ENCODE measurements at places on chromosomes 6 and 20.
A peak's percentile ranks its signal among the peaks of the same experiment; 100 is the strongest.

DNA sequence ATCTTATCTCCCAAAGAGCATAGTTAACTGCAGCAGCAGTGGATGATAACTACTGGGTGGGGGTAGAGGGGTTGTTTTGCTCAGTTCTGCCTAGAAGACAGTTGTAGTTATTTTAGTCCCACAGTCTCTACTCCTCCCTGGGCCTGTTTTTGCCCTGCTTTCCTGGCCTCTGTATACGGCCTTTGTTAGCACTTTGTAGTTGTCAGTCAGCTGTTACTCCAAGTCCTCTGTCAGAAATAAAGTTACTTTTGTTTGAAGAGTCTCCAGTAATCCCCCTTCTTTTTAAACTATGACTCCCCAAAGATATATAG, 113.9 kb downstream of the SLC16A10 start:
- H3K4me3 ChIP-seq = no peak overlapping the region
- no peak for DNase-seq
- no peaks in the 10 kb centered on the region for H3K4me1 ChIP-seq
- no peak overlapping the region for H3K27ac ChIP-seq

DNA sequence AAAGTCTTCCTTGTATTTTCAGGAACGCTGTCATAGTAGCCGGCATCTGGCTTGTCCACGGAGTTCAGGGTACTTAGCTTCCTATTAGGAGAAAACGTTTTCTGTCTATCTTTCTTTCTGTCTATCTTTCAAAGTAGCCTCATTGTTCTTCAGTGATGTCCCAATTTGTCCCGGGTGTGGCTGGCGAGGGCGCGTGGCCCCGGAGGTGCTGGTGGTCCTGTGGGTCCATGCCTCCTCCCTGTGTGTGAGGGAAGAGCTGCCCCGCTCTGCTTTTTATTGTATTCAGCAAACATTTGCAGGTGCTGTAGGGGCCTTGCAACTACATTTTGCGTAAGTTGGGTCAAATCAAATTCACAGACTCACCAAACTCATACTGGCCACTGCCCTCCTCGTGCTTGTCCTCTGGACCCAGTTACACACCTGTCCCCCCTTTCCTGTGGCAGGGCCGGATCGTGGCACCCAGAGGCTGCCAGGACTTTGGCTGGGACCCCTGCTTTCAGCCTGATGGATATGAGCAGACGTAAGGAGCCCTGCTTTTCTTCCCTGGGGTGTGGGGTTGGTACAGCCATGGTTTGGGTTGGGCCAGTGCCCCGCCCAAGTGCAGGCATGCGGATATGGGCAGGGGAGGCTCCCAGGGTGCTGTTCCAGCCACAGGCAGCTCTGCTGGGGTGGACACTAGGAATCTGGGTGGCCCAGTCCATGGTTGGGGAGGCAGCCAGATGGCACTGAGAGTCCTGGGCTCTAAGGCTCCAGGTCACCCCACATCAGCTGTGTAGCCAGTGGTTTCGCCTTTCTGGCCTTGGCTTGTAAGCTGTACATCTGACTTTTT, 12.3 kb downstream of the ITPA start:
- H3K27ac ChIP-seq = no peak overlapping the region
- H3K4me1 ChIP-seq = peaks cover 9% of the 10 kb centered on the region
- H3K27me3 ChIP-seq = no peaks in the 10 kb centered on the region
- DNase-seq = no peak
- H3K4me3 ChIP-seq = no peak overlapping the region

DNA sequence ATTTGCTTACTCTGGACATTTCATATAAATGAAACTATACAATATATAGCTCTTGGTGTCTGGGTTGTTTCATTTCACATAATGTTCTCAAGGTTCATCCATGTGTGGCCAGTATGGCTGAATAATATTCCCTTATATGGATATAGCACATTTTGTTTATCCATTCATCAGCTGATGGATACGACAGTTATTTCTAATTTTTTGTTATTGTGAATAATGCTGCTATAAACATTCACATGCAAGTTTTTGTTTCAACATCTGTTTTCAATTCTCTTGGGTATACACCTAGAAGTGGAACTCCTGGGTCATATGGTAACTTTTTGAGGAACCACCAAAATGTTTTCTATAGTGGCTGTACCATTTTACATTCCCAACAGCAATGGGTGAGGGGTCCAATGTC, 101.1 kb downstream of the CDK19 start:
- H3K36me3 ChIP-seq = no peaks in the 10 kb centered on the region
- no peaks in the 10 kb centered on the region for H3K4me1 ChIP-seq
- H3K27ac ChIP-seq = no peak overlapping the region
- no peak for DNase-seq
- no peaks in the 10 kb centered on the region for H3K27me3 ChIP-seq

GRCh38 chr20:35767683-35768481, 3.9 kb upstream of the PHF20 start:
- peak overlapping the region; percentile 97 for H3K27ac ChIP-seq
- H3K36me3 ChIP-seq = no peaks in the 10 kb centered on the region
- H3K4me1 ChIP-seq = peaks cover 49% of the 10 kb centered on the region
- no peak for DNase-seq
- H3K27me3 ChIP-seq = no peaks in the 10 kb centered on the region

GRCh38 chr20:59574308-59574707, 30.0 kb upstream of the PHACTR3 start:
- no peak for DNase-seq
- H3K36me3 ChIP-seq = no peaks in the 10 kb centered on the region
- H3K27ac ChIP-seq = no peak overlapping the region
- no peaks in the 10 kb centered on the region for H3K27me3 ChIP-seq
- H3K4me1 ChIP-seq = peaks cover 8% of the 10 kb centered on the region

DNA sequence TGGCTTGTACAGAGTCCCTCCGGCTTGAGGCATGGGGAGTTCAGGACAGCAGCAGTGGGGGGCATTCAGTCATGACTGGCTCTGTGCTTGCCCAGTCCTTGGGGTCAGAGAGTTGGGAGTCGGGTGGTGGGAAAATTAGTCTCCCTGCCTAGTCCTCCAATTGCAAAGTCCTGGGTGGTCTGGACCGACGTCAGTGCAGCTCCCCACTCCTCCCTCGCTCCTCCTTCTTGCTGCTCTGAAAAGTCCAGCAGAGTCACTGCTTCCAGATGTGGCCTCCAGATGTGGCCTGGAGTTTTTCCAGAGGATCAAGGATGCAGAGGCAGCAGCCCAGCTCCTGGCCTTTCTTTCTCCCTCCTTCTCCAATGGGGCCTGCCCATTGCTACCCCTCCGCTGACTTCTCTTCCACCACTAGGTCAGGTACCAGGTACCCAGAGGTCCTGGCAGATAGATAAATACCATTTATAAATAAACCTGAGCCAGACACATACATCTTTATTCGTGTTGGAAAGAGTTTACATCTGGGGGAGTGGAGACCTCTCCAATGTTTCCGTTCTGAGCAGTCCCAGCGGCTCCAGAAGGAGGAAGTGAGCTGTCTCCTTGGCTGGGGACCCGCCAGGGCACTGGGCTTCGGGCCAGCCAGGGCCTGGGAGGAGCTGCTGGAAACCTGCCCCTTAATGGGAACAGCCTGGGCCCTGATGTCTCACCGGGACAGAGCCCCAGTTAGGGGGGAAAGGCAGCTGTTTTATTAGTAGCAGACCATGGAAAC, 49.0 kb upstream of the RNF24 start:
- H3K27me3 ChIP-seq = no peaks in the 10 kb centered on the region
- no peaks in the 10 kb centered on the region for H3K36me3 ChIP-seq
- H3K4me1 ChIP-seq = peaks cover 39% of the 10 kb centered on the region
- H3K4me3 ChIP-seq = no peak overlapping the region

- H3K27me3 ChIP-seq = no peaks in the 10 kb centered on the region
- peak overlapping the region; percentile 7 for H3K4me3 ChIP-seq
- no peak for DNase-seq
- H3K27ac ChIP-seq = no peak overlapping the region
Observed at GRCh38 chr6:18019539-18020534, 32.4 kb upstream of the KIF13A start.

DNA sequence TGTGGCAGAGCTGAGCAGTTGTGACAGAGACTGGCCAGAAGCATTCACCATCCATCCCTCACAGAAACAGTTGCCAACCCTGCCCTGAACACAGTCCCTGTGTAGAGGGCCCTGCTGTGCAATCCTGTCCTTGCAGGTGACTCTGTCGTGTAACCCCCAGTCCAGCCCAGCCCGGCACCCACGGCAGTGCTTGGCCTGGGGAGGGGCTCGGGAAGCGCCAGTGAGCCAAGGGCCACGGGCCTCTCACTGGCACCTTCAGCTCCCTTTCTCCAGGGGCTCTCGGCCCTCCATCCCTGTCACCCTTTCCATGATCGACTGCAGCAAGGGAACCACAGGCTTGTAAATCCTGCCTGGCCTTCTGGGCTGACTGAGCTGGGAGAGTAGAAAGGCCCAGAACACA, 53.0 kb downstream of the RRBP1 start:
- H3K27ac ChIP-seq = no peak overlapping the region
- no peak overlapping the region for H3K4me3 ChIP-seq
- no peaks in the 10 kb centered on the region for H3K27me3 ChIP-seq
- no peak for DNase-seq
- peaks cover 5% of the 10 kb centered on the region for H3K4me1 ChIP-seq

DNA sequence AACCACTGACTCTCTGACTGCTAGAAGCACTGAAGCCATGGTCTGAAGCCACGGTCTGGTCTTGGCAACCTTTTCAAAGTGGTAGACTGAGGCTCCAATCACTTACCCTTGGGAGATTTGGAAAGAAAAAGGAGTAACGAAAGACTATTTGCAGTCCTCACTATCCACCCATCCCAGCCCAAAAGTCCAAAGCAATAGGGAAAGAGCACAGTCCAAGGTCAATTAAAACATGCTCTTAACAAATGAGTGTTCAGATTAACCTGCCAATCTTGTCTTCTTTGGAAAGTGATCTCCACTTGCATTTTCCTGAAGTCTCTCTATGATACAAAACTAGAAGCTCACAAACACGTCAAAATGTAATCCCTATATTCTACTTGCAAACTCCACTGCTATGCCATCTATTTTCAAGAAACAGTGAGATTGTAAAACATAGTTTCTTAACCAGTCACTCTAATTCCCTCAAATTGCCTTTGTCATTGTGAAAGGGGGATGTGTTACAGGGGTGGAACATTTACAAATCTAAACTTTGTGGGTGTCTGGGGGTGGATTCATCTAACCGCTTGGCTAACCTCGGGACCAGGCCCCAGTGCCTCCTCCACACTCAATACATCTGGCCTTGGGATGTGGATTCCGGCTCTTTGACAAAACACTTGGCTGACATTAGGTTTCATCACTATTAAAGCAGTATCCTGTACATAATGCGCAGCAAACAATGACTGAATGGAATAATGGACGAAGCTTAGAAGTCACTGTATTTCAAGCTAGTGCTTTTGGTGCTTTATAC, 56.4 kb downstream of the B4GALT5 start:
- peaks cover 21% of the 10 kb centered on the region for H3K36me3 ChIP-seq
- no peaks in the 10 kb centered on the region for H3K27me3 ChIP-seq
- peaks cover 55% of the 10 kb centered on the region for H3K4me1 ChIP-seq
- DNase-seq = no peak
- H3K4me3 ChIP-seq = no peak overlapping the region

DNA sequence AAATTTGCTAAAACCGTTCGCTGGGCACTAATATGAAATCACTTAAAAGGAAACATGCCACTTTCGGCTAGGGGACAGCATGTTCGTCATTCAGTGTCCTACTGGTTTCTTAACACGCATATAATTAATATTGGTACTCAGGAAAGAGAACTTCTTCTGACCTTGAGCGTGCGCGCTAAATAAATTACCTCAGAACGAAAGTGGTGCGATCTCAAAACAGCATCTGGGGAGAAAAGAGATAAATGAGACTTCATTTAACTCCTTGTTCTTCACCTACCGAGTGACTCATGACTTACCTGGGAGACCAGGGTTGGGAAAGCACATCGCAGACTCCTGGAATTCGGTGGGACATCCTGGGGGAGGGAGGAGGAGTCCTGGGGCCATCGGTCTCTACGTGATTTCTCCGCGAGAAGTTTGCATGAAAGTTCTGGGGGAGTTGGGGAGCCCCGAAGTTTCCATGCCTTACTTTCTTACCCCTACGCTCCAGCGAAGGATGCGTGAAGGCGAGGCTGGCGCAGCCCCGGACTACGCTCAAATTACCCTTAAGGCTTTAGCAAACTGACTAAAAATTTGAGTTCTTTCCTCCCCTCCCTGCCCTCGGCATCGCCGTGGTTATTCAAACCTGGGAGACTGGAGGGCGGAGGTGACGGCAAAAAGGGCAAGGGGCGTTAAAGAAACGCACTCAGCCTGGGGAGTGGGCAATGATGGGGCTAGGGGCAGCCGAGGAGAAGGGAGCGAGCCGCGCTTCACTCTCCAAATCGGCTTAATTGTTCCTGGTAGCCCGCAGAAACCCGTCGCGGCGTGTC, 1.1 kb upstream of the BEND6 start:
- H3K27ac ChIP-seq = peak overlapping the region; percentile 68
- no peaks in the 10 kb centered on the region for H3K36me3 ChIP-seq
- no peaks in the 10 kb centered on the region for H3K27me3 ChIP-seq
- no peak for DNase-seq

DNA sequence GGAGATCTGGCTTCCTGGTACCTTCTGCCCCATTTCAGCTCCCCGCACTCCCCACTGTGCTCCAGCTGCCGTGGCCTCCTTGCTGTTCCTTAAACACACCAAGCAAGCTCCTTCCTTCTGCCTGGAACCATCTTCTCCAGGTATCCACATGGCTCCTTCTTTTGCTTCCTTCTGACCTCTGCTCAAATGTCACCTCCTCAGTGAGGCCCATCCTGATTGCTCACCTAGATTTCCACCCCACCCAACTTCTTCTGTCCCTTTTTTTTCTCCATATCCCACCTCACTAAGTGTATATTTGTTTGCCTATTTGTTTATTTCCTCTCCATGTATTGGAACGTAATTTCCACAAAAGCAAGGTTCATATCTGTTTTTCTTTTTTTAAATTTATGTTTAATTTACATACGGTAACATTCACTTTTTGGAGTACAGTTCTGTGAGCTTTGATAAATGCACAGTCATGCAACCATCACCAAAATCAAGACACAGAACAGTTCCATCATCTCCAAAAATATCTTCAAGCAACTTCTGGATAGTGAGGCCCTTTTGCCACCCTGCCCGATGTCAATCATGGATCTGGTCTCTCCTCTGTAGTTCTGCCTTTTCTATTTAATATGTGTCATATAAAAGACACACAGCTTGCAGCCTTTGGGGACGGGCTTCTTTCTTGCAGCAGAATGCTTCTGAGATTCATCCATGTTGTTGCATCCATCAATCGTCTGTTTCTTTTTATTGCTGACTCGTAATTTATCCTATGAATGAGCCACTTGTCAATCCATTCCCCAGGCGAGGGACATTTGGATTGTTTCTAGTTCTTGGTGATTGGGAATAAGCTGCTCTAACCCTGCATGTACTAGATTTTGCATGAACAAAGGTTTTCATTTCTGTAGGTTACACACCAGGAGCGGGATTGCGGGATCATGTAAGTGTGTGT, 46.3 kb downstream of the SLC2A10 start:
- no peaks in the 10 kb centered on the region for H3K27me3 ChIP-seq
- no peaks in the 10 kb centered on the region for H3K4me1 ChIP-seq
- no peak for DNase-seq
- H3K4me3 ChIP-seq = no peak overlapping the region

- no peak overlapping the region for H3K4me3 ChIP-seq
- DNase-seq = no peak
- no peaks in the 10 kb centered on the region for H3K27me3 ChIP-seq
- H3K4me1 ChIP-seq = peaks cover 78% of the 10 kb centered on the region
- no peaks in the 10 kb centered on the region for H3K36me3 ChIP-seq
Observed at GRCh38 chr20:536426-537010, 7.1 kb downstream of the CSNK2A1 start.

All from vagina (tissue), 2 donors.